GM12892 (cell line): ENCODE measurements at places on chromosomes 5 and 9.

DNA sequence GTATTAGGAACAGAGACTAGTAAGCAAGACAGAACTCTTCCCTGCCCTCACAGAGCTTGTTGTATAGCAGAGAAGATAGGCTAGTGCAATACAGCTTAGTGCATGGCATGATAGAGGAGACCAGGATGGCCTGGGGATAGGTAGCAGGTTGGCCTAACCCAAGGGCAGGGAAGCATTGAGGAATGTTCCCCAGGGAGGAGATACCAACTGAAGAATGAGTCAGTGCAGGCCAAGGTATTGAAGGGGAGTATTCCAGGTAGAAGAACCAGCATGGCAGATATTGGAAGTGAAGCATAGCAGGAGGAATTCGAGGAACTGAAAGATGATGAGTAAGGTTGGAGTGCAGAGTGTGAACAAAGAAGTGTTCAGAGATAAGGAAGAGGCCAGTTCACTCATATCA is 138.6 kb upstream of the DHFR start:
- no peak for DNase-seq

DNA sequence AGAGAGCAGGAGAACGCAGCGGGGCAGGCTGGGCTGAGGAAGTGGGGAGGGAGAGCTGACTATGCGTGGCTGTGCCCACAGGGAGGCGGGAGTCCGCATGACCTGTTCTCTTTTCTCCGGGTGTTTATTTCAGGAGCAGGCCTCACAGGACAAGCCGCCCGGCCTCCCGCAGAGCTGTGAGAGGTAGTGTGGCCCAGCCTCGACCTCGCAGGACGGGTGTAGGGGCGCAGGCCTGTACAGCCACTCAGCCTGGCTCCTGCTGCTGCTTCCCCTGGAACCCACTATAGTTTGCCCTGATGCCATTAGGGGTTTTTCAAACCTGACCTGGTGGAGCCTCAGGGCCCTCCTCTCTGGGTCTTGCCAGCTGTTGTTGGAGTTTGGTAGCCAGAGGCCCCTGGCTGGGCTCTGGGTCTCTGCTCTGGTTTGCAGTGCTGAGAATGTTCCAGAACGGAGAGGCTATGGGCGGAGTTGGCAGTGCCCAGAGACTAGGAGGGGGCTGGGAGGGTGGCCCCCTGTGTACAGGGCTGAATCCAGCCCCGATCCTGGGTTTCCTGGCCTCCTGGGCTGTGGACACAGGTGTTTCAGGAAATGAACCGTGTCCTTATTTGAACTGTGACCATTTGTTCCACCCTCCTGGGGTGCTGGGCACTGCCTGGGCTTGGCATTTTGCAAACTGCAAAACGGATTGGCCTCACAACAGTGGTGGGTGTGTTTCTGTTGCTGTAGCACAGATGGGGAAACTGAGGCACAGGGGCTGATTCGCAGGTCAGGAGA is 78.8 kb downstream of the WNK2 start:
- no peak for DNase-seq

DNA sequence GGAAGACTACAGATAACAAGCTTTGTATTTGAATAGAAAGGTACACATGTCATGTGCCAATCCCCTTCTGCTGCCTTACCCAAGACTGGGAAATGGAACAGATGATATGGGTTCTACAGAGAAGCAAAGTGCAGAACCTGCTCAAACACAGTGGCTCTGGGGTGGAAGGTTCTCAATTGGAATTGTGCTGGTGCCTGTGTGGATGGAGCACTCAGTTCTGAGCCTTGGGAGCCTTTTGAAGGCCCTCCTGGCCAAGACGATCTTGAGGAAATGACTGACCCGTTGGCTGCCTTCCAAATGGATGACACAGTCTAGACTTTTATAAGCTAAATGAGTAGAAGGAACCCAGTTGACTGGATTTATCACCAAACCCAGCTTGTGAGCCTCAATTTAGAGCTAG is 4.2 kb upstream of the PRSS3 start:
- DNase-seq: no peak

GRCh38 chr9:83449166-83449565 is 89.0 kb downstream of the FRMD3 start:
- DNase-seq: no peak

DNA sequence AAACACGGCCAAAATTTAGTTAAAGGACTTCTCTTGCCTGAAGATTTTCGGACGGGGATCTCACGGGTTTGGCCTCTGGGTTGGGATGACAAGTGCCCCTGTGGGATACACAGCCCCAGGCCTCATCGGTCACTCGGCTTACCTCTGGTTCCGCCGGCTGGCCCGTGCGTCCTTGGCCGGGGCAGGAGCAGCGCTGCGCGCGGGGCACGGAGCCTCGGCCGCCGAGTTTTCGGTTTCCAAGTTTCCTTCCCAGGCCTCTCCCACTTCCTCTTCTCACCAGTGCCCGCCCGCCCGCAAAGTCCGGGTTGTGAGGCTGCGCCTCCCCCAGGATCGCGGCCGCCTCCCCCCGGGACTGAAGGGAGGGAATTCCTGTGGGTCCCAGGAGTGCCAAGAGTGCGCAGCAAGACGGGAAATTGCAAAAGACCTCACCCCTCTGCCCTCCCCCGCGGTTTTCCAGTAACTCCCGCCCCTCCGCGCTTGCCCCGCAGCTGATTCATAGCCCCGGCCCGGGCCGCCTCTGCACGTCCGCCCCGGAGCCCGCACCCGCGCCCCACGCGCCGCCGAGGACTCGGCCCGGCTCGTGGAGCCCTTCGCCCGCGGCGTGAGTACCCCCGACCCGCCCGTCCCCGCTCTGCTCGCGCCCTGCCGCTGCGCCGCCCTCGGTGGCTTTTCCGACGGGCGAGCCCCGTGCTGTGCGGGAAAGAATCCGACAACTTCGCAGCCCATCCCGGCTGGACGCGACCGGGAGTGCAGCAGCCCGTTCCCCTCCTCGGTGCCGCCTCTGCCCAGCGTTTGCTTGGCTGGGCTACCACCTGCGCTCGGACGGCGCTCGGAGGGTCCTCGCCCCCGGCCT is at the start of gene OSMR:
Gene OSMR (plus strand): TSS at position 487 of the 853 bp plus-strand sequence. CDS start 23,033 bp downstream, outside the sequence.
- no peak for DNase-seq

DNA sequence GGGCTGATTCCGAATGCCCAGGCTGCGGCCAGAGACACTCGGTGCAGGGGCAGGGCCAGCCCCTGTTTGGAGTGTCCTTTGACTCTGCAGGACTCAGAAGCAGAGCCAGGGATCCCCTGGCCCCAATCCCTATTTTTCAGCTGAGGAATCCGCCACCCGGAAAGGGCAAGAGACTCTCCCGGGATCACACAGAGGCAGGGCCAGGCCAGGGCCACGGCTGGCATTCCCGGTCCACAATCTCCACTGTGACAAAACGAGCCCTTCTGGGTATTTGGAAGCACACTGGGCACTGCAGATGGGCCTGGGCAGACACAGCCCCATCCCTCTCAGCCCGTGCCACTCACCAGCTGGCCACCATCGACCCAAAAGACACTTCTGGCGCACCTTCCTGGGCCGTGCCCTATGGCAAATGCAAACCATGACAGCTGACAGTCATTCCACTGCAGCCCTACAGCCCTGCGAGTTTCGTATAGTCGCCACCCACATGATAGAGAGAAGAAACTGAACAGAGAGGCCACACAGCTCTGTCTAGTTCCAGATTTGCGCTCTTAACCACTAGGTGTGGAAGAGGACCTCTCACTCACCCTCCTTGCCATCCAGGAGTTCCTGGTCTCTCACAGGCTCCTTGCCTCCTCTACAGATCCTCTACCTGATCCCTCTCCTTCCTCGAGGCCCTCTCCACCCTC is 13.3 kb downstream of the NR5A1 start:
- DNase-seq: no peak

- no peak for DNase-seq
Measured at GRCh38 chr5:111784491-111785181, 27.6 kb upstream of the NREP start.

- DNase-seq: no peak
Measured at GRCh38 chr9:99249619-99250018, 27.5 kb downstream of the SEC61B start.

- no peak for DNase-seq
Measured at GRCh38 chr5:109907731-109908130, 218.0 kb downstream of the MAN2A1 start.

DNA sequence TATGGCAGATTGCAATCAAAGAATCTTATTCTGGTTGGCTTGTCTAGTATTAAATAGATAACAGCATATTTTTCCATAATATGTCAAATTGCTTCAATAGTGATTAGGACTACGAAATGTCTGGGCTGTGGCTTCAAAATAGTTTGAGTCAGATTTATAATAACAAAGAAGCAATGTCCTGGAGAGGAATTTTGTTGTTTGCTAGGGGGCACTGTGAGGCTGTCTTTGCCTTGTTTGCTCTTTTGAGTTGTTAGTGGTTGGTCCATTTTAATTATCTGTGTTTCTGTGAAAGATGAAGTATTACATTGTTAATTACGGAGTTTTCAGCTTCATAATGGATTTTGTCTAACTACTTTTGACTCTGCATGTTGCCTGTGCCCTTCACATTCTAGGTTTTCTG is 713.6 kb downstream of the TLE4 start:
- no peak for DNase-seq

DNA sequence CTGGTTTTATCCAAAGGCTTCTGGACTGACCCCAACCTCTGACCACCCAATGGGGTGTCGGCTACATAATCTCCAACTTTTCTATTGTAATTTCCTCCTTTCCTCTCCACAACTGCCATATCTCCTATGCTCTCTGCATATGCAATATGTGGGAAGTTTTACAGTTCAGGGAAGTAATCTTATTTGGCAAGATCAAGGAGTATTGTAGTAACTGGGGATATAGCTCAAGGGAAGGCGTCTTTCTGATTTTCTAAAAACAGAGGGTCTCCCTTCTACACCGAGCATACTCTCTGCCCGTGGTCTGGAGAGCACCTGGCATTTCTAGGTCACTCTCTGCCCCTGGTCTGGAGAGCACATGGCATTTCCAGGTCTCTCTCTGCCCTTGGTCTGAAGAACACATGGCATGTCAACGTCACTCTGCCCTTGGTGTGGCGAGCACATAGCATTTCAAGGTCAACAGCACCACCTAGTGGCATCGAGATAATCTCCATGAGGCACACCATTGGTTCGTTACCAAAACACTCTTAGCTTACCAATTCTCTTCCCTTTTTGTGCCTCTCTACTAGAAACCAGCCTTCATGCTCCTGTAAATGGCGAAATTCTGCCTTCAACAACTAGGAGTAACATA is 616.4 kb upstream of the NUDT12 start:
- no peak for DNase-seq

DNA sequence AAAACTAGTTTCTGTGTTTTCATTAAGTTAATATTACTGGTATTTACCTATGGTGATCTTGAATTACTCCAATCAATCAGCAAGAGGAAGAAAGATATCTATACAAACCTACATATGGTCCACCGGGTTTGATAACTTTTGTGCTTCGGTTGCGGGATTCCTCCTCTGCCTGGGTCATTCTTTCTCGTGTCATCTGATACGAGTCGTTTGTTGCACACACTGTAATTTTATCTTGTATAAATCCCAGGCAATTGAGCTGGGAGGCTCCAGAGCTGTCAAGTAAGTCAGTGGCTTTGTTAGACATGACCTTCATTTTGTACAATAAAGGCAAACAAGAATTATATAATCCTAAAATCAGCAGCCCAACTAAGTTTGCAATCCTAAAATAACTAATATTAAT is 48.0 kb downstream of the ELL2 start:
- DNase-seq: no peak

DNA sequence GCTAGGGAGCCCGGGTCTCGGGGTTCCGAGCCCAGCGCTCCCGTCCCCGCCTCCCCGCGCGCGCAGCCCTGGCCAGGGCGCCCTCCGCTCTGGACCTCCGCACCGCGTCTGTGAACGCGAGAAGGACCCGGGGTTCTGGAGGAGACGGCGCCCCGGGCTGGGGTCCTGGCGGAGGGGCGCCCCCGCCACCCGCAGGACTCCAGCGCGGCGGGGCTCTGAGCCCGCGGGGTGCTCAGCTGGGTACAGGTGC is 431 bp downstream of the TMOD1 start:
- DNase-seq: peak; percentile 51

DNA sequence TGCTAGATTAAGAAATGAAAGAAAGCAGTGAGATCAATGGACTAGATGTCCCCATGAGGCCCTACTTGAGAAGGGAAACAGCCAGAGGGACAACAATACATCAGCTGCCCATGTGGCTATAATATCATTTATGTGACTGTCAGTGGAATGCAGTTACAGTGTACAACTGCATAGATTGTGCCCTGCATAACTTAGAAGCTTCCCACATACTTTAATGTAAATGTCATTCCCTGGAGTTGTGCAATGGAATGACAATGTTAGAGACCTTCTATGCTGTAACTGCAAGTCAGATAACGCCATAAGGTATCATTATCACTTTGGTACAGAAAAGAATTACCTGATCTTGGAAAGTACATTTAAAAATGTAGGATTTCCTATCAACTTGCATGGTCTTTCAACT is 67.4 kb downstream of the FBN2 start:
- DNase-seq: no peak

DNA sequence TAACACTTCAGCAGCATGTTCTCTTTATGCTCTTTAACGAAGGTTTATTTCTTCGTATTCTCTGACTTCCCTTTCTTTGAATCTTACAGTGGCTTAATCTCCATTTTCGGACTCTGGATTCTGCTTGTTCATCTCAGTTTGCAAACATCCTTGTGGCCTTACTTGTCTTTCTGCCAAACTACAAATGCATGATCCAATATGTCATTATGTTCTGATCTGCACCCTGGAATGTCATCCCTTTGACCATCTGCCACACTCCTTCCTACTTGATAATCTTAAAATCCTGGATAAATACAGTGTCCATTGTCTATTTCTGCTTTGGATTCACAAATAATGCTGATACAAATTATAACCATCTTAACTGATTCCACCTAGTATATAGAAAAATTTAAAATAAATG is 499.2 kb downstream of the CDH18 start:
- DNase-seq: no peak

GRCh38 chr5:39117401-39117800 is 43.2 kb upstream of the RICTOR start:
- DNase-seq: no peak

DNA sequence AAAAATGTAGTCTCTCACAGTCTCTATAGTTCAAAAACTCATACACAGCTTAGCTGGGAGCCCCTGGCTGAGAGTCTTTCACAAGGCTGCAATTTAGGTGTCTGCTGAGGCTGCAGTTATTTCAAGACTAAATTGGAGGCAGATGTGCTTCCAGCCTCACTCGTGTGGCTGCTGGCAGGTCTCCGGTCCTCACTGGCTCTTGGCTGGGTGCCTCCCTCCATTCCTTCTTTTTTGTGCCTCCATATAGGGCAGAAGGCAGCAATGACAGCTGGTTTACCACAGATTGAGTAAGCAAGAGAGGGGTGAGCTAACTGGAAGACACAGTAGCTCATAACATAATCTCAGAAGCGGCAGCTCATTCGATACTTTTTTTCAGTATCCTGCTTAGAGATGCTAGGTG is 2167.7 kb upstream of the WWC1 start:
- DNase-seq: no peak
